B cell (primary cell): ENCODE measurements at places on chromosomes 3 and 15. TPM values are rescaled to one million over a fixed set of nuclear protein-coding genes. Genes with fewer than 3 reads are reported as not detected.
A peak's percentile ranks its signal among the peaks of the same experiment; 100 is the strongest.

WWTR1 gene
- 0.42 and 0.79 TPM in 2 replicates for polyA plus RNA-seq

KCNMB2 gene
- polyA plus RNA-seq: not detected in 2 replicates

GRCh38 chr3:181718369-181718768, 6.6 kb downstream of the SOX2 start:
- DNase-seq: no peak

GRCh38 chr15:45705510-45706473, 71.0 kb downstream of the SQOR start:
- peak; percentile 82 for DNase-seq

GRCh38 chr3:193210618-193211017, 30.4 kb upstream of the PLAAT1 start:
- no peak for DNase-seq

GRCh38 chr3:27596334-27596841, 112.2 kb upstream of the SLC4A7 start:
- peak; percentile 51 for DNase-seq

DNA sequence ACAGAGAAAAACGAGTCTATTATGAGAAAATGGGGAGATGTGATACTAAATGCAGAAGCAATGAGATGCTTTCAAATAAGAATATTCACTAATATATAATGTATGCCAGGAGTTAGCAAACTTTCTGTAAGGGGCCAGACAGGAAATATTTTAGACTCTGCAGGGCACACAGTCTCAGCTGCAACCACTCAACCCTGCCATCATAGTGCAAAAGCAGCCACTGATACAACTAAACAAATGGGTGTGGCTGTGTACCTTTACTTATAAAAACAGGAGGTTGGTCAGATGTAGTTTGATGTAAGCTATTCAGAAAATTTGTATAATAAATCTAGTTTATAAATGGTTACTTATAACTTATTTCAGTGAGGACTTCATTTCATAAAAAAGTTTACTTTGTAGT, 78.1 kb downstream of the FBXL22 start:
- no peak for DNase-seq

DNA sequence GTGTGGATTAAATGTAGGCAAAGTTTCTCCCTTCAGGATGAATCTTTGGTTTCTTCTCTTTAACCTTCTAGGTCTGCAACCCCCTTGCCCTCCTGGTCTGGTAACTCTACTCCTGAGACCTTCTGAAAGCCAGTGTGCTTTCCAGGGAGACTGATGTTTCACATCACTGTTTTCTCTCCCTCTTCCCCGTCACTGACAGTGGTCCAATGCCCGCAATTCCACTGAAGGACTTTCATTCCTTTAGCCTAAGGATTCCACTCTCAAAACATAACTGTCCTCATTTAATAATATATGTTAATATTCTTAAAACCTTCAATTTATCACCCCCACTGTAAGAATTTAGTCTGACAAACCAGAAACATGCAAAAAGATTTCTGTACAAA, 101.5 kb upstream of the CPNE4 start:
- DNase-seq: no peak

GRCh38 chr3:126024049-126024854, 55.3 kb downstream of the ROPN1B start:
- DNase-seq: no peak
